Stimulated activated CD4-positive, alpha-beta T cell treated with anti-CD3 and anti-CD28 coated beads, TNF-alpha, amount 100 ng/mL, for 4 hours (primary cell): ENCODE measurements at places on chromosomes 1 and 21.

DNA sequence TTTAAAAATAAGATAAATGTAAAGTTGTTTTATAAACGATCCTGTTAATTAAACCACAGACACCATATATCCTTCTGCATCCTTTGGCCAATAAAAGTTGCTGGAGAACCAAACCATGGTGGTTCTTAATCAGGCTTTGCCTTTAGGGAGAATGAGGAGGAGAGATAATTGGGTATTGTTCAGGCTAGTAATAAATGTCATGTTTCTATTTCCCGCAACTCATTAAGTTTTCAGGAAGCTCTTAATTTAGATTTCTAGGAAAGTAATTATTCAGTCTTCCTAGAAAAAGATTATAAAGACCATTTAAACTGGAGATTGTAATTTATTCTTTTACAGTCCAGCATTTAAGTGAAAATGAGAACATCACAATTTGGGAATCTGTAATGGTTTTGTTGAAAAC, 34.5 kb downstream of the RAB4A start:
- no peak for DNase-seq

DNA sequence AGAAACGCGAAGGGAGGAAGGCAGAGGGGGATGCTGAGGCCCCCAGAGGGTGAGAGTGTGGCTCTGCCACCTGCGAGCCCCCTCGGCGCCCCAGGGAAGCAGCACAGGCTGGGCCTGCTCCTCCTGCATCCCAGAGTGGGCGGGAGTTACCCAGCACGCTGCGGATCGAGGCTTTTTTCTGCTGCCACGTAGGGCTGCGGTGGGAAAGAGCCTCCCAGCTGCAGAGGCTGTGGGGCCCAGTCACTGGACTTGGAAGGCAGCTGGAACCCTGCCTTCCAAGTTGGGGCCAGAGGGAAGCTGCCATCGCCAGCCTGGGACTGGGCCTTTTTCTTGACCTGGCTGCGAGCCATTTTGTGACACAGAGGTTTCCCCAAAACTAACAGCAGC, 2.3 kb upstream of the GRIK3 start:
- DNase-seq, result no peak

- no peak for DNase-seq
Measured at GRCh38 chr1:240486611-240487010, 125.3 kb downstream of the GREM2 start.

DNA sequence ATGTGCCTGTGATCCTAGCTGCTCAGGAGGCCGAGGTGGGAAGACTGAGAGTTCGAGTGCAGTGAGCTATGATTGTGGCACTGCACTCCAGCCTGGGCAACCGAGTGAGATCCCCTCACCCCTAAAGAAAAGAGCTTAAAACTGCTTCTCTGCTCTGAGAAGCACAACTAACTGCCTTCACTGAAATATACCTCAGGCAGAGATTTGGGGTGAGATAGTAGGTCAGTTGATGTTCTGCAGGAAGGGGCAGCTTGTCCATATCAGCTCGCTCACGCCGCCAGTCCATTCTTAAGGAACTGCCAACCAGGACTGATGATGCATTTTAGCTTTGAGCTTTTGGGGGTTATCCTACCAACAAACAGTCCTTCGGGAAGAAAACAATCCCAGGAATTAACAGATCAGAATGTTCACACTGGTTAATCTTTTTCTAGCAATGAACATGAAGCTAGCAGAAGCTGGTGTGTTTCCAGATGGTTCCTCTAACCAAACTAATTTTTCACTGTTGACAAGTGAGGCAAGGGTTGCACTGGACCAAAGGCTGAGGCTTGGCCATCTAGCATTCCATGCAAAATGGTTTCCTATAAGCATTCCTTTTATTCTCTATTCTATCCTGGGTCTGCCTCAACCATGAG, 31.6 kb downstream of the LHX4 start:
- DNase-seq, result no peak

DNA sequence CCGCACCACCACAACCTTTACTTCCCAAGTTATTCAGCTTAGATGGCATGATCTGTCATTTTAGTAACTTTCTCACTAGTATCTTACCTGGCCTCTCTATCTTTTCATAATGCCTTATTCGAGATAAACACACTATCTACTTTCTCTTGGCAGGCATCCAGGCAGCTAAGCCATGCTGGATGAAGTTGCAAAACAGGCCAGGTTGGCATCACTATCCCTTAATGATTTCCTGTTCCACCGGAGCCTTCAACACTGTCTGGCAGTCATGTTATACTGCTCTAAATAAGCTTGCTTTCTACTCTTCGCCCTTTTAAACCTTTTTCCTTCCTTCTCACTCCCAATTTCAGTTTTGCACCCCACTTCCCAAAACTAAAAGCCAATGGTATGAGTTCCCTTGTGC, 12.0 kb upstream of the KCNH1 start:
- DNase-seq, result no peak

GRCh38 chr1:228226956-228227791, 19.3 kb downstream of the OBSCN start:
- no peak for DNase-seq
